Activated B cell treated with CpG ODN at 0.5 μM for 24 hours (primary cell): ENCODE measurements at places on chromosomes 4 and X. TPM values are rescaled to one million over a fixed set of nuclear protein-coding genes. Genes with fewer than 3 reads are reported as not detected.

The TCP11X2 gene
- total RNA-seq = not detected in 2 replicates

The FGA gene
- not detected in 2 replicates for total RNA-seq

The ENOX2 gene
- 15.9 and 16.2 TPM in 2 replicates for total RNA-seq

The METAP1 gene
- 29.9 and 38.6 TPM in 2 replicates for total RNA-seq

The STX18 gene
- 27.1 and 27.3 TPM in 2 replicates for total RNA-seq

The HELT gene
- not detected in 2 replicates for total RNA-seq

The BDH2 gene
- total RNA-seq = 5.1 and 6.5 TPM in 2 replicates

The DCAF4L1 gene
- 0.22 and 0.24 TPM in 2 replicates for total RNA-seq

The FAM156B gene
- total RNA-seq = 14.4 and 16.8 TPM in 2 replicates

The CDS1 gene
- total RNA-seq = 0.16 TPM in 1 of 2 replicates, not detected in the other

The XAGE3 gene
- not detected in 2 replicates for total RNA-seq

The COL4A6 gene
- not detected in 2 replicates for total RNA-seq

The GRPEL1 gene
- 31.8 and 41.3 TPM in 2 replicates for total RNA-seq

The COX7B gene
- total RNA-seq = 196 and 235 TPM in 2 replicates

The GYPE gene
- total RNA-seq = 3.7 and 4.0 TPM in 2 replicates

The S100G gene
- total RNA-seq = not detected in 2 replicates

The TAPT1 gene
- 30.0 and 35.0 TPM in 2 replicates for total RNA-seq

The MTMR8 gene
- 4.3 and 4.7 TPM in 2 replicates for total RNA-seq

The SPCS3 gene
- total RNA-seq = 106 and 110 TPM in 2 replicates

The SPANXC gene
- total RNA-seq = not detected in 2 replicates

The TEX11 gene
- total RNA-seq = not detected in 2 replicates

The GPRASP2 gene
- total RNA-seq = 0.16 and 0.34 TPM in 2 replicates

The ZDHHC15 gene
- not detected in 2 replicates for total RNA-seq

The C1QTNF7 gene
- not detected in 2 replicates for total RNA-seq

The ERAS gene
- total RNA-seq = not detected in 2 replicates

The SCARB2 gene
- 17.2 and 21.8 TPM in 2 replicates for total RNA-seq

The UTP3 gene
- total RNA-seq = 38.5 and 40.1 TPM in 2 replicates

The NR3C2 gene
- 3.9 and 4.5 TPM in 2 replicates for total RNA-seq

The GPRIN3 gene
- total RNA-seq = 1.8 and 1.9 TPM in 2 replicates

The STEEP1 gene
- total RNA-seq = 27.5 and 32.0 TPM in 2 replicates

The ADH4 gene
- total RNA-seq = not detected in 2 replicates

The FAM184B gene
- 0.02 and 0.05 TPM in 2 replicates for total RNA-seq

The F8A3 gene
- 9.4 and 11.6 TPM in 2 replicates for total RNA-seq

The GPM6B gene
- total RNA-seq = not detected in 2 replicates

The AREG gene
- total RNA-seq = 2.1 and 2.2 TPM in 2 replicates

The TKTL2 gene
- total RNA-seq = 0.11 and 0.17 TPM in 2 replicates

The F8A1 gene
- 26.1 and 30.9 TPM in 2 replicates for total RNA-seq

The ADH1B gene
- total RNA-seq = not detected in 2 replicates

The EREG gene
- not detected in 2 replicates for total RNA-seq

The OCRL gene
- total RNA-seq = 5.4 and 7.5 TPM in 2 replicates

The SLIT2 gene
- total RNA-seq = 0.18 TPM in 1 of 2 replicates, not detected in the other

The CXCL11 gene
- total RNA-seq = not detected in 2 replicates

The SPANXB1 gene
- not detected in 2 replicates for total RNA-seq

The CBR4 gene
- 25.7 and 25.8 TPM in 2 replicates for total RNA-seq
